Effector CD4-positive, alpha-beta T cell (primary cell): ENCODE measurements at places on chromosomes 11 and 22.

GRCh38 chr22:36386351-36386899 lies 1.3 kb downstream of the MYH9 start:
- DNase-seq: peak; percentile 34

DNA sequence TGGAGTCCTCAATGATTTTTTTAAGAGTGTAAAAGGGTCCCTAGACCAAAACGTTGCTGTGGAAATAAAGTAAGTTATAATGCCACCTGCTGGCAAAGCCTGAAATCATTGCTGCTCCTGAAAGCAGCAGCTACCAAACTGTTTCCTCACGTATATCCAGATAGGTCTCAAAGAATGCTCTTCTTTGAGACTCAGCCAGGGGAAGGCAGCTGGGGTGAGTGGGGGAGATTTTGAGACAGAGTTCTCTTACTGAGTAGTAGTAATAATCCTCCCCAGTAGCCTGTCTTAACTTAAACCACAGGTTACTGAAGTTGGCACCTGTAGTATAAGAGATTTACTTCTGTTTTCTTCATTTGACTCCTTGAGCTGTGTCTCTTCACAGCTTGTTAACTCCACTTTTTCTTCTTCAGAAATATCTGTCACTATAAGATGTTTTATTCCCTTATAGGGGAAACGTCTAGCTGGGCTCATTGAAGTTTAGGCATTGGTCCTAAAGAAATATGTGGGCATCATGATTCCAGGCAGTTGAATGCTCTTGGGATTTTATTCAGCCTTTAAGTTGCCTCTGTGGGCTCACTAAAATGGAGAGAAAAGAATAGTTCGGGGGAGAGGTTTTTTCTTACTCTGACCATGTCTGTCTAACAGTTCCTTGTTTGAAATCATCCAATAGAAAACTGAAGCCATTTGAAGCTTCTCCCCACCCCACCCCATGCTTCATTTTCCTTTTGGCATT lies 77.9 kb downstream of the BTBD10 start:
- no peak for DNase-seq

GRCh38 chr11:22479971-22480720 lies 142.0 kb downstream of the SLC17A6 start:
- no peak for DNase-seq

DNA sequence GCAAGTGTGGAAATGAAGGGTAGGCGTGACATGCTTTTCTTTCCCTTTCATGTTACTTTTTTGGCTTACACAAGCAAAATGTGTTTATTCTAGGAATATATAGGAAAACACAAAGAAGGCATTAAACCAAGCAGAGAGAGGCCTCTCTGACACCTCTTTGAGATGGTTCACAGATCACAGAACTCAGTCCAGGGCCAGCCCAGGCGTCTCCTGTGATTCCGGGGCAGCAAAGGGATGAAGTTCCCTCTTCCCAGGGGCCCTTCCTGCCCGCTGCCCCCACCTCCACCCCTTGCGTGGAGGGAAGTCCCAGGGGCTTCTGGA lies 78.0 kb downstream of the CACNA1I start:
- no peak for DNase-seq

DNA sequence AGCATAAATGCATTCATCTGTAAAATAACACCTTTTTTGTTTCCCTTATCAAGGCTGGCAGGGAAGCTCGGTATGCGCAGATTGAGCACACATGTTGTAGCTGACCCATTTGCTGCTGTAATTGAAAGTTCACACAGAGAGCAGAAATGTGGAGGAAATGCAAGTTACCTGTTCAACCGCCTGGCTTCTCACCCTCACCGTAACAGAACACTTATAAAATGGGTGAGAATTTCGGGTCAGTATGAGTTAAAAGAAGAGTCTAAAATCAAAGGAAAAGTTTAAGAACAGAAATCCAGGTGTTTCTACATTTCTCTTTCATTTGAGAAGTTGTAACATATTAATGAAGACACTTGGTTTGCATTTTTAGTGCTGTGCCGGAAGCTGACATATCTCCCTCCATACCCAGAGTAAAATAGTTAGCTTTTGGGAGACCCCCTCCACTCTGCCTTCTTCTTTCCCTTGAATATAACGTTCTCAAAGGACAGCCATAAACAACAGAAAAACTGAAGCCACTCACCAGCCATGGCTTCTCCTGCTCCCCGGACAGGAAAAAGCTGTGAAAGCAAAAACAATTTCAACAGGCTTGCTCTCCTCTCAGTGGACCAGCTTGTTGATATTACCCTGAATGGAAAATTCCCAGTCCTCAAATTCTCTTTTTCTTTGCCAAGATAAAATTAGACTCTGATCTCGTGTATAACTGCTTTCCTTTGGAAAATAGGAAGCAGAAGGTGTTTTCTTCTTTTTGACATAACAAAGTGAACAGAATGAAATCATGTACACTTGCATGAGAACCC lies at the start of gene CASP12:
Gene CASP12, minus strand, starts transcription at position 570 of the 794 bp plus-strand sequence.
- no peak for DNase-seq

DNA sequence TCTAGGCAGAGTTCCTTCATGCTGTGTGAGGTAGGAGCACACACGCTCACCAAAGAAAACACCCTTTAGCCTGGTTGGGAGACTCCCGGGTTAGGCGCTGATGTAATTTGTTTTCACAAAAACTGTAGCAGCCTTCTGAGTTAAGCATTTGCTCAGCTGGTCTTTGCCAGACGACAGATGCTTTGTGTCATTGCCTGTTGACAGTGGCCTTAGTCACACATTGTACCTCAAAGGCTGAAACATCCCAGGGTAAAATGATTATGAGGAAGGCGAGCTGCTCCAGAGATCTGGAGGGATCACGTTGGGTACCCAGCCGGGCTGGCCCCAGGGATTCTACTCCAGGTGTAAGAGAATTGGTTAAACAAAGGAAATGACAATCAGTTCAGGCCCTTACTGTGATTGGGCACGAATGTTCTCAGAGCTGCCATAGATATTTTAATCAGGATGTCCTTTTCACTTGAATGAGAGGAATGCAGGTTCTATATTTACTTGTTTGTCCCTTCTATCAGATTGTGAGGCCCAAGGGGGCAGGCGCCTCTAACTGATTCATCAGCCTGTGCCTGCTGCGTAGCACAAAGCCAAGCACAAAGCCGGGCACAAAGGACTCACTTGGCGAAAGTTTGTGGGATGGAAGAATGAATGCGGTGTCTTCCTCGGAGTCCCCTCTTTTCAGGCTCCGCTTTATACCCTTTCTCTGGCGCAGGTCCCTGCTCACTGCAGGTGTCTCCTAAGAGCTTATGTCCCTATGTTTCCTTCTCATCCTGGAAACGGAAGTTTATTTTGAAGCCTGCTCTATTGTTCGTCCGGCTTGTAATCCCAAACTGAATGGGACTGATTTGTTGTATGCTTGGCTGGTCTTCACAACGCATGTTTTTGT lies 47.1 kb downstream of the ADM start:
- no peak for DNase-seq

DNA sequence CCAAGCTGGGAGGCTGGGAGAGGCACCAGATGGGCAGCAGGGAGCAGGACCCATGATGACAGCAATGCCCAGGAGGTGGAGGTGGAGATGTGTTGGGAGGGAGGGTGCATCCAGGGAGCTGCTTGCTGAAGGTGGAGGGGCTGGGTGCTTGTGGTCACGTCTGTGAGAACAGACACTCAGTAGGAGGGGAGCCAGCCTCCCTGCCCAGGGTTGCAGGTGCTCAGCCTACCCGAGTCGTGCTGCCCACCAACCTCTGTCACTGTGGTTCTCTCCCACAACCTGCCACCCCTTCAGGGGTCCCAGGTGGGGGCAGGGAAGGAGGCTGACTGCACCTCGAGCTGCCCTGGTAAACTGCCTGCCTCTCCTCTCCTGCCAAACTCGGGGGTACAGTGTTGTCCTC lies 5.5 kb downstream of the PRDX5 start:
- no peak for DNase-seq

DNA sequence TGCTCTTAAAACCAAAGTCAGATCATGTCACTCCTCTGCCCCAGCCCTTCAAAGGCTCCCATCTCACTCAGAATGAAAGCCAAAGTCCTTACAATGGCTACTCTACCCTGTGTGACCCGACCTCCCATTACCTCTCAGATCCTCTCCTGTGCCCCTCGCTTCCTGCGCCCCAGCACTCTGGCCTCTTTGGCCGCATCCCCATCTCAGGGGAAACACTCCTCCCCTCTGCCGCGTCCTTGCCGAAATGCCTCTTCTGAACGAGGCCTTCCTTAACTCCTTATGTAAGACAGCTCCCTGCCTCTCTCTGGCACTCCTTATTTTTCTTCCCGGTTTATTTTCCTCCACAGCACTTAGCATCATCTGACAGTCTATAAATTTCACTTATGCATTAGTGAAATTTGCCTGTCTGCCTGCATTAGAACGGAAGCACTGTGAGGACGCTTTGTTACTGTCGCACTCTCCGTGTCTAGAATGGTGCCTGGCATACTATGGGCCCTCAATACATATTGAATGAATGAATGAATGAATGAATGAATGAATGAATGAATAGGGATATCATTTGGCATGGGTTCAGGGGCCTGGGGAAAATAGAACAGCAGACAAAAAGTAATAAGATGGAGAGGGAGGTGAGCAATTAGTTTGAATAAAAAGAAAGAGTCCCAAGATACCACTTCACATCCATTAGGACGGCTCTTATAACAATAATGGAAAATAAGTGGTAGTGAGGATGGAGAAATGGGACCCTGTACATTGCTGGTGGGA lies 137.8 kb downstream of the CEP164 start:
- no peak for DNase-seq

DNA sequence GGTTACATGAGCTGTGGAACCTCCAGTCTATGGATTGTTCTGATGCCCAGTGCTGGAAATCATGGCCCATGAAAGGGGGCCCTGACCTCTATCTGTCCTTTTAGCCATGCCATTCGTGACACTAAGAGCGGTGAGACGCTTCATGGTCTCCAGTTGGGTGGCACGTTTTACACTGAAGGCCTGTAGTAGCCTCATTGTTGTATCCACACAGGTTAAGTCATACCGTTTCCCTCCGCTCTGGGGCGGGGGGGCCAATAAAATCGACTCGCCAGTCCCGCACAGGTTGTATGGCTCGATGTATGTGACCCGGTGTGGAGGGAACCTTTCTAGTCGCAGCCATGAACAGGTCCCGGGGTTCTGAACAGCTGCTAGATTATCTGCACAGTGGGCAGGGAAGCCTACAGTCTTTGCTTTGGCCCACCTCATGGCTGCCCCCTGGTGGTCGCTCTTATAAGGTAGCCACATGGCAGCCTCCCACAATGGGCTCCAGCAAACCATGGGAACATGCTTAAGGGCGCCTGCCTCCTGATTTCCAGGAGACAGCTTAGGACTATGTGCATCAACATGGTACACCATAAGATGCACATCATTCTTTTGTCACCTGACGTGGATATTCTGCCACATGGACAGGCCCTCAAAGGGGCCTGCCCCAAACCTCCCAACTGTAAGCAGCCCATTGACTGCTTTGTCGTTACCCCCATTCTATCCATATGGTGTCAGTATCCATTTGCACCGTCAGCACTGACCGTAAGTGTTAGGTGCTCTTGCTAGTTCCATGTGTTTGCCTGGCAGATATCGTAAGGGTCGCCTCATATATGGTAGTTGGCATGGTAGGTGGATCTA lies 19.7 kb upstream of the APOL3 start:
- peak; percentile 82 for DNase-seq

GRCh38 chr22:39457198-39457555 lies 365 bp downstream of the MGAT3 start:
- no peak for DNase-seq

GRCh38 chr11:40134820-40135570 lies 1324.5 kb downstream of the LRRC4C start:
- no peak for DNase-seq

DNA sequence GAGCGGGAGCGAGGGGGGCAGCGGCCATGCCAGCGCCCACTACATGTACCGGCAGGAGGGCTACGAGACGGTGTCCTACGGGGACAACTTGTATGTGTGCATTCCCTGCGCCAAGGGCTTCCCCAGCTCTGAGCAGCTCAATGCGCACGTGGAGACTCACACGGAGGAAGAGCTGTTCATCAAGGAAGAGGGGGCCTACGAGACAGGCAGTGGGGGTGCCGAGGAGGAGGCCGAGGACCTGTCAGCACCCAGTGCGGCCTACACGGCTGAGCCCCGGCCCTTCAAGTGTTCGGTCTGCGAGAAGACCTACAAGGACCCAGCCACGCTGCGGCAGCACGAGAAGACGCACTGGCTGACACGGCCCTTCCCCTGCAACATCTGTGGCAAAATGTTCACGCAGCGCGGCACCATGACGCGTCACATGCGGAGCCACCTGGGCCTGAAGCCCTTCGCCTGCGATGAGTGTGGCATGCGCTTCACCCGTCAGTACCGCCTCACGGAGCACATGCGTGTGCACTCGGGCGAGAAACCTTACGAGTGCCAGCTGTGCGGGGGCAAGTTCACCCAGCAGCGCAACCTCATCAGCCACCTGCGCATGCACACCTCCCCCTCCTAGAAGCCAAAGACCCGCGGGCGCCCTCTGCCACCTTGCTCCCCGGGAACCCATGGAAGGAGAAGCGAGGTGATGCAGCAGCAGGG lies 20.9 kb upstream of the TMEM191C start:
- no peak for DNase-seq

- DNase-seq: no peak
These were observed 96.1 kb downstream of the FEZ1 start for GRCh38 chr11:125399945-125400344.
